ENCODE measurements at places on chromosomes 4 and X.

GRCh38 chr4:157204634-157205244 lies 15.8 kb upstream of the GRIA2 start:
- DNase-seq: peak; percentile 57

DNA sequence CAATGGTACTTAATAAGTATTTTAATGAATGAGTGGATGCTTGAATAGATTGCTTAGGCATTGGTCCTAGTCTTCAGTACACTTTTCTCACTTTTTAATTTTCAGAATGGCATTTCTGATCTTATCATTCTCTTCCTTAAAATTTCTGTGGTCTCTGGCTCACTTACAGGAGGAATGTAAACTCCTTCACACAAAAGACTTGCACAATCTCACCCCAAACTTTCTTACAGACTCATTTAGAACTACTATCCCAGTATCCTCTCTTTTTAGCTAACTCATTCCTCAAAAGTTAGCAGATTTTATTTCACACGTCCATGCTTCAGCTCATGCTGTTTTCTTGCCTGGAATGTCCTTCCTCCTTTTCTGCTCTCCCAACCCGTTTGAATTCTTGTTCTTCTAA lies 350.1 kb downstream of the GRXCR1 start:
- DNase-seq: no peak

DNA sequence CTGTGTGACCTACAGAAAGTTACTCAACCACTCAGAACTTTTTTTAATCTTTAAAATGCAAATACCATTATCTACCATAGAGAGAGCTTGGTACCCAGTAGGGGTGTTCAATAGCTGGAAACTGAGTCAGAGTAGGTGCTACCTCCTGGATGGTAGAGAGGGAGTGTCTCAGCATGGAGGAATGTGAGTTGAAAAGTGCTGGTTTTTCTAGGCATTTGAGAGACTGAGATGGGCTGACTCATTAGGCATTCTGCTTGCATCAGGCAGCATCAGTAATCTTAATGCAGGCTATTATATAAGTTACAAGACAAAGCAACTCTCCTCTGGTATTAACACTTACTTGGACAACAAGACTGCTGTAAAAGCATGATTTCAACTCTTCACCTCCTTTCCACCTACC lies 70.9 kb upstream of the ARHGEF9 start:
- DNase-seq: no peak

DNA sequence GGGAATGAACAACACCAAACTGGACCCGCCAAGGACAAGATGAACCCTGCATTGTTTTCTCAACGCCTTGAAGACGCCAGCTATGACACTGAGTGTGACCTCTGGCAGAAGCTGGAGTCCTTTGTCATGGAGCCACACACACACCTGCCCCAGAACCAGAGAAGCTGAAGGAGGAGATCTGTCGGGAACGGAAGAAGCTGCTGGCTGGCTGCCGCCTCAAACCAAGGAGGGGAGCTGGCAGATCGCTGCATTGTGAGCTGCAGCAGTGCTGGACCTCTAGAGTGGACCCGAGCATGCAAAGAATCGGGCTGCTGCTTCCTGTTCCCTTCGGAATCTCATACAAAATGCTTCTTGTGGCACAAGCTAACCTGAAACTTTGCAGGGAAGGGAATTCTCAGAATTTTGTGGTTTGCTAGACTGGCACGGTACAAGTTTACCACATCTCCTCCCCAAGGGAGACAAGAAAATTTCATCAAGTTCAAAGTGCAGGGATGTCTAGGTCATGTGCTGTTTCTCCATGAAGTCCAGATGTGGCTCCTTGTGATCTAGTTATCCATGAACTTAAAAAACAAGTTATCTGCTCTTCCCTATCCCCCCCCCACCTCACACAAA lies 23.4 kb upstream of the GLRB start:
- no peak for DNase-seq

DNA sequence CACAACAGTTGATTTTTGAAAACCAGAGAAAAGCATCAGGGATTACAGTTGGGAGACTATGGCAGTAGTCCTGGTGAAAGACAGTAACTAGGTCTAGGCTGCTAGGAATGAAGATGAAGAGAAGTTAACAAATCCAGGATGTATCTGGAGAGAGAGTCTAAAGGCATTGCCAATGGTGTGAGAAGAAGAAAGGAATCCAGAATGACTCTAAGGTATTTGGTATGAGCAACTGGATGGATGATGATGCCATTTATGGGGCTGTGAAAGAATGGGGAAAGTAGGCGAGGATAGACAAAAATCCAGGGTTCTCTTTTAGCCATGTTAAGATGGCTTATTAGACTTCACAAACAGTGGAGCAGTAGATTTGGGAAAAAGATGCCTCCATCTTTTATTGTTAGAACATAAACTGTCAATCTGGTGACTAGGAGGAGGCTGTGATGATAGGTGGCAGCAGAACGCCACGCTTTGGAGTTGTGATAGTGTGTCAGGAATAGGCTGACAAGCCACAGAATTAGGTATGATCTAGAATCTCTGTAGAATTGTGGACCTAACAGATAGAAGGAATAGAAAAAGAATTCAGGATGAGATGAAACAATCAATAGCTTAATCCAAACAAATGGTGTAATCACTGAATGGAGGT lies 27.3 kb upstream of the JADE1 start:
- peak; percentile 49 for DNase-seq

- DNase-seq: no peak
Measured at GRCh38 chrX:11588097-11588496, 77.6 kb downstream of the ARHGAP6 start.

DNA sequence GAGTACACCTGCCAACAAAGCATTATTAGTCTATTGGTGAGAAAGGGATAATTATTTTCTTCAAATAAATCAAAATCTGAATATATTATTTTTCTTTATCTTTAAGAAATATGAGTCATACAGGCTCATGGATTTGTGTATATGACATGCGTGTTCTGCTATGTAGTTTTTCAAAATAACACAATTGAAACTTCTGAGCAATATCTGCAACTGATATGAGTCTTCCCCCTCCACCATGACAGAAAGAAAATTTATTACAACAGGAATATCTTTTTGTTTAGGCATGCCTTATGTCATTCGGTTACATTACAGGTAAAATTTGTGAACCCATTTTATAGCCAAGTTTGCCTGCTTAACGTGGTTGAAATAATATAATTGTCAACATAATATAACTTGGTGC lies 32.0 kb downstream of the TMPRSS11A start:
- no peak for DNase-seq

- DNase-seq: no peak
Measured at GRCh38 chr4:154329939-154330338, 161.7 kb downstream of the DCHS2 start.
